Astrocyte of the spinal cord (primary cell): ENCODE measurements at places on chromosomes 3 and 15.

- DNase-seq = no peak
Measured at GRCh38 chr15:68409736-68410370, 22.1 kb downstream of the ITGA11 start.

DNA sequence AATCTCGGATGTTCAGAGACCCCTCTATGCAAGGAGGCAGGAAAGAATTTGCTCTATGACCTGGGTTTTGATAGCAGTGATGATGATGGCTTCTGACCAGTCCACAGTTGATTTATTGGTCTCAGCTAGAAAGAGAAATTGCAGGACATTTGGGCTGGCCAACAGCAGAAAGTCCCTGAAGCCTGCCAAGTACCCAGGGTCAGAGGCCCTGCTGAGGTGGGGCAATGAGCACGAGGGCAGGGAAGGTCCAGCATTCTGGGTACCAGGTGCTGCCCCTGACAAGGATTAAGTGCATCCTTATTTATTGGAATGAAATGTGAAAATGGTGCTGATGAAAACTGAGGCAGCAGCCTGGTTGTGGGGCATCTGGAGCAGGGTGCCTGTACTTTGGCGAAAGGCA lies 19.8 kb downstream of the C3orf62 start:
- DNase-seq = no peak

DNA sequence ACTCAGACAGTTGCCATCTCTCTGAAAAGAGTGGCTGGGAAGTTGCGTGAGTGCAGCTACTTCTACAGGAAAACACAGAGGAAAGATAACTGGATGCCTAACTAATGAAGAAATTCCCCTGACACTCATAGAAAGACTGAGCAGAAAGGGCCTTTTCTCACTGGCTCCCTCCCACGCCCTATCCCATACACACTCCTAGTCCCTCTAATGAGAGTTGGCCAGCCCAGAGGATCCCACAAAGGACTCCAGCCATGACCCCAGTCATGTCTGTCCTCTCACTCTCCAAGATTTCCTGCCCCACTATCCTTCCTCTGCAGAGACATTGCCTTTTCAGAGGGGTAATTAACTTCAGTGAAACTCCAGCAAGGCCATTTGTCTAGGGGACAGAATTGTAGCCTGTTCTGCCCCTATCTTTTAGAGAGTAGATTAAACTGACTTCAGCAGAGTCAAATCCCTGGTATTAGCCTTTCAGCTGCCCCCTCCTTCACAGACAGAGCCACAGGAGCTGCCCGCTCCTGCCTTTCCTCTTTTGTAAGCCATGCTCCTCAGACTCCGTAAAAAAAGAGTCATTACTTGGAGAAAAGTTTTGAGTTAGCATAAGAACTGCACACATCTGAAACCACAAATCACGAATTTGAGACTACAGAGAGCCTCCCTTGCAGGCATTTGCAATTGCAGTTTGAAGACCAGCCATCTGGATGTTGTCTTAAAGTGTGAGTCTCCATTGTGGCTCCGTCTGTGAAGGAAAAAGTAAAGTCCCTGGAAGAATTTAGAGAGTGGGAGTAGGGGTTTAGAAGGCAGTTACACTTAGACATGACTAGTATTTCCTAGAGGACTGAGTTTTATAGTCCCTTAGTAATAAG lies 129.1 kb upstream of the SEMA6D start:
- DNase-seq = no peak

GRCh38 chr15:34011481-34011880 lies 27.5 kb downstream of the AVEN start:
- no peak for DNase-seq

DNA sequence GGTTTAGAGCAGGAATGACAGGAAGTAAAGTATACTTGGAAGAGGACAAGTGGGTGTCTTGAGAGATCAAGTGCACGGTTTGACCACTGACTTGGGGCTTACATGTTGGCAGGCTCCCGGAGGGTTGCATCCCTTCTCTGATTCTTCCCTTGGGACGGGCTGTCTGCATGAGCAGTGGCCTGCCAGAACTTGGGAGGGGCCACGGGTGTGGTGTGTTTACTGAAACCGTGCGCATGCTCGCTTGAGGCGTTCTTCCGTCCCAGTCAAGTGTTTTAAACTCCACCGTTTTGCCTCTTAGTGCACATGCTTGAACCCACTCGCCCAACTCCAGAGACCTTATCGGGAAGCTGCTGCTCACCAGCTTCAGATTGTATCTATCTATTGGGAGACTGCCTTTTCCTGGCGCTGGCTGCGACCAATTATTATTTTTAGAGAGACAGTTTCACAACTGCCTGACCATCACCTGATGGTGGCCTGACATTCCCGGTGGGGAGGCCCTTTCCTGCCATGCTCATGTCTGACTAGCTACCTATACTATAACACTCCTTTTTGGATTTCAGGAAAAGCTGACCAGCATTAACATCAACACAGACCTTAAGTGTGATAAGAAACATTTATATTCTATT lies 14.9 kb upstream of the C3orf22 start:
- DNase-seq = no peak
